ENCODE measurements at places on chromosomes 1 and 21.

- H3K4me1 ChIP-seq, result no peaks in the 10 kb centered on the region
- H3K27me3 ChIP-seq, result no peaks in the 10 kb centered on the region
- no peak overlapping the region for H3K4me3 ChIP-seq
Observed at GRCh38 chr1:71345491-71345890, 264.7 kb upstream of the ZRANB2 start.

- no peak overlapping the region for H3K4me3 ChIP-seq
- H3K4me1 ChIP-seq, result peaks cover 7% of the 10 kb centered on the region
- peaks cover 9% of the 10 kb centered on the region for H3K27me3 ChIP-seq
- no peak overlapping the region for H3K27ac ChIP-seq
- DNase-seq, result no peak
- H3K36me3 ChIP-seq, result no peaks in the 10 kb centered on the region
Observed at GRCh38 chr21:25862596-25862995, 127.8 kb downstream of the GABPA start.

DNA sequence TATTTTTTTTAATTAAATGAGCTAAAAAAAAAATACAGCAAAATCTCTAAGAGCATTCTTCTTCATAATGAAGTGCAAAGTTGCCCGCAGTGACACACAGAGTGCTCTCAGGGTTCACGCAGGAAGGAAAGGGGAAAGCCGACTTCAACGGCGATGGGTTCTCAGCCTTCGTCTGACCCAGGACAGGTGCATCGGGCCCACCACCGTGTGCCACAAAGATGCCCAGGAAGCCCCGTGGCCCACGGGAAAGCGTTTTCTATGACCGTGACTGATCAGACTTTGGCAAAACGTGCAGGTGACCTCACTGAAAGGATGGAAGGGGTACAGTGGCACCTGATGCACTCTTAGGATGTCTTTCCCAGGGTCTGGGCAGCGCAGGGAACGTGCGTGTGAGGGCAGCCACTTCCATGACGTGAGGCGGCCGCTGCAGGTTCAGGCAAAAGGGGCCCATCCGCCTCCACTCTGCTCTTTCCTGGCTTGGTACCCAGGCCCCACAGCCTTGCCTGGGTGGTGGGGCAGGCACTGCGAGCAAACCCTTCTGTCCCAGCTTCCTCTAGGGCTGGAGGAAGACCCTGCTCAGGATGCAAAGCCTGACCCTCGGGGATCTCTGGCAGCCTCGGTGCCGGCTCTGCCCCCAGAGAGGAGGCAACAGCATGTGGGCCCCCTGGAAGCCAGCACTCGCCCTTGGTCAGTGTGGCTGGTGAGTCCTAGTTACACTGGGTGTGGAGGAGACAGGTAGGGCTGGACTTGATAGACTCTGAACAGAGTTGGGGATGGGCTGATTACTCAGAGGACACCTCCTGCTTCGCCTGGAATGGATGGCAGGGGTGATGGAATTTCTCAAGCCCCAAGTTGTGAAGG is 8.3 kb downstream of the LRRC47 start:
- H3K27me3 ChIP-seq, result no peaks in the 10 kb centered on the region
- H3K27ac ChIP-seq, result no peak overlapping the region
- H3K4me3 ChIP-seq, result no peak overlapping the region
- H3K4me1 ChIP-seq, result peaks cover 3% of the 10 kb centered on the region
- peaks cover 33% of the 10 kb centered on the region for H3K36me3 ChIP-seq
- DNase-seq, result no peak

DNA sequence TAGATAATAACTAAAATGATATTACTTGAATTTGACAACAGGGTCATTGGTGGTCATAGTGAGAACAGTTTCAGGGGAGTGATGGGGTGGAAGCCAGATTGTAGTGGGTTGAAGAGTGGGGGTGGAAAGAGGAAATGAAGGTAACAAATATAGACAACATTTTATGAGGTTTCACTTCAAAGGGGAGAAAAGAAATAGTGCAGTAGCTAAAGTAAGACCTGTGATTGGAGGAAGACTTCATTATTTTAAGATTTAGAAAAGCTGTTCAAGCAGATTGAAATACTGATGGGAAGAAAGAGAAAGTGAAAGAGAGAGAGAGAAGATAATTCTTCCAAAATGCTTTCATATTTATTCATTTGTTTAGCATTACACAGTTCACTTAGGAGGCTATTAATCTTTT is 52.0 kb upstream of the KCNA3 start:
- H3K4me3 ChIP-seq, result peak overlapping the region; percentile 56
- H3K36me3 ChIP-seq, result no peaks in the 10 kb centered on the region

- H3K4me1 ChIP-seq, result no peaks in the 10 kb centered on the region
- H3K27ac ChIP-seq, result no peak overlapping the region
- no peaks in the 10 kb centered on the region for H3K36me3 ChIP-seq
- no peak overlapping the region for H3K4me3 ChIP-seq
- peaks cover 3% of the 10 kb centered on the region for H3K27me3 ChIP-seq
Observed at GRCh38 chr1:152328801-152329391, 3.9 kb upstream of the FLG start.

- no peak for DNase-seq
- no peaks in the 10 kb centered on the region for H3K36me3 ChIP-seq
- H3K27me3 ChIP-seq, result no peaks in the 10 kb centered on the region
- H3K4me1 ChIP-seq, result no peaks in the 10 kb centered on the region
Observed at GRCh38 chr21:17197996-17198395, 314.8 kb upstream of the CXADR start.

DNA sequence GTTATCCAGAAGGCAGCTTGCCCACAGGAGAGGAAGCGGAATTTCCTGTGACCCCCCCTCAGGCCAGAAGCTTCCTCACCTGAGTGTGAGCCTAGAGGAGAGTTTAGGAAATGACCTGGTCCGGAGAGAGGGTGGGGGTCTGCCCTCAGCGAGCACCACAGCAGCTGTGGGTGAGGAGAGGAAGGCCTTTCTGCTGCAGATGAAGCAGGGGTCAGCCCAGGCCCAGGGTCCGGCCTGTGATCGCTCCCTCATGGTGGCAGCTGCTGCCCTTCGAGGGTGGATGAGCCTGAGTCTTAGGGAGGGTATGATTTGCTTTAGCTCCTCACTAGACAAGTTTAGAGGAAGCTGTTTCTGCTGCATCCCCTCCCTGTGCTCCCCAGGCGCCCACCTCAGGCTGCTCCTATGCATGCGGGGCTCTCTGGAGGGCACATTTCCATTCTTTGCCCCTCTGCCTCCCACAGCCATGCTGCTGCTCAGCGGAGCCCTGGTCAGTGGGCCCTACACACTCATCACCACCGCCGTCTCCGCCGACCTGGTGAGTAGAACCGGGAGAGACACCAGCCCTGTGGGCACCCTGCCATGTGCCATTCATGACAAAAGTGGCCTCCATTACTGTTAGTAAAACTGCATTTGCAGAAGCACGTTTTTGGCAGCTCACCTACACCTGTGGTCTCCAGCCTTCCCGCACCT is 53.0 kb downstream of the SLC37A1 start:
- DNase-seq, result no peak
- H3K36me3 ChIP-seq, result peaks cover 6% of the 10 kb centered on the region
- no peak overlapping the region for H3K4me3 ChIP-seq

DNA sequence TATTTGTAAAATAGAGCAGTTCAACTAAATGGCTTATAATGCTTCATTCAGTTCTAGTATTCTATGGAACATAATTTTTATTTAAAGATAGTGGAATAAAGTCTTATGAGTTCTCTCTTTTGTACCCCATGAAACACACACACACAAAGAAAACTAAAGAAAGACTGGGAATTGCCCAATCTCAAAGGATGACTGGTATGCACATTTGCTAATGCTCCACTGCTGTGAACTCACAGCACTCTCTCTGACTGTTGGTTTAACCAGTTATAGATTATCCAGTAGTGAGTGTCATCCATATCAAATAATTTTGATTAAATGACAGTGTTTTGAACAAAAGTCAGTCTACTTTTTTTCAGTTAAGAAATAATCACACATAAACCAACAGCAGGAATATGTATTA is 1082.4 kb upstream of the B3GALT2 start:
- no peaks in the 10 kb centered on the region for H3K36me3 ChIP-seq
- no peak overlapping the region for H3K4me3 ChIP-seq
- no peak overlapping the region for H3K27ac ChIP-seq
- no peaks in the 10 kb centered on the region for H3K27me3 ChIP-seq
- H3K4me1 ChIP-seq, result no peaks in the 10 kb centered on the region

- peak overlapping the region; percentile 11 for H3K27ac ChIP-seq
- no peaks in the 10 kb centered on the region for H3K27me3 ChIP-seq
- peaks cover 2% of the 10 kb centered on the region for H3K4me1 ChIP-seq
- peaks cover 48% of the 10 kb centered on the region for H3K36me3 ChIP-seq
- no peak for DNase-seq
Observed at GRCh38 chr21:33578959-33579542, 9.4 kb downstream of the DONSON start.

- peak overlapping the region; percentile 92 for H3K4me3 ChIP-seq
- H3K27me3 ChIP-seq, result peaks cover 63% of the 10 kb centered on the region
- peaks cover 31% of the 10 kb centered on the region for H3K36me3 ChIP-seq
Observed at GRCh38 chr21:26842974-26843932, 2.0 kb downstream of the ADAMTS1 start.

- DNase-seq, result no peak
- peaks cover 11% of the 10 kb centered on the region for H3K4me1 ChIP-seq
- H3K27me3 ChIP-seq, result peaks cover 9% of the 10 kb centered on the region
- peaks cover 6% of the 10 kb centered on the region for H3K36me3 ChIP-seq
- no peak overlapping the region for H3K4me3 ChIP-seq
- no peak overlapping the region for H3K27ac ChIP-seq
Observed at GRCh38 chr21:45259206-45259840, 28.4 kb downstream of the POFUT2 start.

- DNase-seq, result no peak
- H3K4me1 ChIP-seq, result peaks cover 9% of the 10 kb centered on the region
- H3K27ac ChIP-seq, result no peak overlapping the region
- no peak overlapping the region for H3K4me3 ChIP-seq
Observed at GRCh38 chr1:183019860-183020259, 3.4 kb upstream of the LAMC1 start.

DNA sequence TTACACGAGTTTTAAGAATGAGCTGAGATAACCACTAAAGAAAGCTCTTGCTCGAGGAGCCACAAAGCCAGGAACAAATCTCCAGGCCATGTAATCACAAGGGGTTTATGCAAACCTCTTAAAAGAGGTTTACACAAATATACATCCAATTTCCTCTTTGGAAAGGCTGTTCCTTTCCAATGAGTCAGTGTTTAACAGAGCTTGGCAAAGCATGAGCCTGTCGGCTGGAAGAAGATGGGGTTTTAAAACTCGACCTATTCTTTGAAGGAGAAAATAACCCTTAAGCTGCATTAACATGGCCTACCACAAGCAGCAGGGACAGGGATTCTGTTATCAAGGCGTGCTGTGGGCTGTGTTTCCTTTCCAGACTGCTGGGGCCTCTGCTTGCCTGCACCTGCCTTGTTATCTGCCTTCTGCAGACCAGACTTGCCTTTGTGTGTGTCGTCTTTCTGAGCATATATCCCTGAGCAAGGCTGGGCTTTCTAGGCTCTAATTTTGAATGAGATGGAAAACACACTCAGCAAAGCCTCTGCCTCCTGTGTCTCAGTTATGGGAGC is 40.6 kb upstream of the CYP2J2 start:
- no peak overlapping the region for H3K4me3 ChIP-seq
- no peak overlapping the region for H3K27ac ChIP-seq
- H3K36me3 ChIP-seq, result no peaks in the 10 kb centered on the region
- no peaks in the 10 kb centered on the region for H3K27me3 ChIP-seq
- H3K4me1 ChIP-seq, result peaks cover 5% of the 10 kb centered on the region

- DNase-seq, result no peak
- H3K27me3 ChIP-seq, result peaks cover 39% of the 10 kb centered on the region
- H3K27ac ChIP-seq, result no peak overlapping the region
- H3K36me3 ChIP-seq, result no peaks in the 10 kb centered on the region
- no peak overlapping the region for H3K4me3 ChIP-seq
- no peaks in the 10 kb centered on the region for H3K4me1 ChIP-seq
Observed at GRCh38 chr1:200079232-200079940, 51.9 kb downstream of the NR5A2 start.

DNA sequence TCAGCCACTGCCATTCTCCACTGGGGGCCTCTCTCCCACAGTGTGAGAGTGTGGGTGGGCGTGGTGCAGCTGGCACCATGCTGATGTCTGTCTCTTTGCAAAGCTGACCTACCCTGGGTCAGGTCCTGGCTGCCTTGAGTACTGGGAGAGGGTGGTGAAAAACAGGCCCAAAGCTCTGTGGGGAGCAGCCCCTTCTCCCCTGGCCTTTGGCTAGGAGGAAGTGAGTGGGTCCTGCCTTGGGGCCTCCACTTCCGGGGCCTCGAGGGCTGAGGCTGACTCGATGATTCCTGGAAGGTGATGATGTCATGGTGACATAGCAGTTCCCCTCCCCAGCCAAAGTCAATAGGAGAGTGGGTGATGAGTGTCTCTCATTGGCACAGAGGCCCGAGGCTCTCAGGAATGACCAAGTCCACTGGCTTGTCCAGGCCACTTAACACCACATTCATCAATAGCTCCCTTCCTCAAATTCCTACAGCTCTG is 53.0 kb downstream of the IER5 start:
- no peaks in the 10 kb centered on the region for H3K36me3 ChIP-seq
- peak overlapping the region; percentile 69 for H3K27ac ChIP-seq
- no peaks in the 10 kb centered on the region for H3K27me3 ChIP-seq
- peak; percentile 83 for DNase-seq
- peaks cover 63% of the 10 kb centered on the region for H3K4me1 ChIP-seq

- H3K27me3 ChIP-seq, result peaks cover 22% of the 10 kb centered on the region
- H3K4me3 ChIP-seq, result peak overlapping the region; percentile 79
- H3K36me3 ChIP-seq, result no peaks in the 10 kb centered on the region
- peaks cover 42% of the 10 kb centered on the region for H3K4me1 ChIP-seq
Observed at GRCh38 chr1:148363439-148363810, 119.7 kb downstream of the PPIAL4G start.

GRCh38 chr21:36743008-36743407 is 44.1 kb downstream of the SIM2 start:
- no peak overlapping the region for H3K4me3 ChIP-seq
- DNase-seq, result no peak
- no peaks in the 10 kb centered on the region for H3K36me3 ChIP-seq
- H3K27me3 ChIP-seq, result peaks cover 36% of the 10 kb centered on the region

GRCh38 chr1:33634806-33635205 is 162.4 kb downstream of the ZSCAN20 start:
- no peak overlapping the region for H3K4me3 ChIP-seq
- peaks cover 14% of the 10 kb centered on the region for H3K27me3 ChIP-seq
- no peaks in the 10 kb centered on the region for H3K4me1 ChIP-seq
- DNase-seq, result no peak

- peaks cover 17% of the 10 kb centered on the region for H3K36me3 ChIP-seq
- peak overlapping the region; percentile 99 for H3K4me3 ChIP-seq
- H3K4me1 ChIP-seq, result peaks cover 23% of the 10 kb centered on the region
- H3K27ac ChIP-seq, result peak overlapping the region; percentile 100
- H3K27me3 ChIP-seq, result peaks cover 24% of the 10 kb centered on the region
Observed at GRCh38 chr1:154627257-154628120, 19.5 kb upstream of the ADAR start.

Measured in T-helper 2 cell treated with Interferon-gamma antibody and Interleukin-4, amounts not matched to agents 5 μg/mL and 100 μg/mL, for 36 hours (primary cell).